CD4-positive, alpha-beta T cell treated with Interleukin-21 for 1 hour (primary cell): ENCODE measurements at places on chromosomes 16 and 17.

DNA sequence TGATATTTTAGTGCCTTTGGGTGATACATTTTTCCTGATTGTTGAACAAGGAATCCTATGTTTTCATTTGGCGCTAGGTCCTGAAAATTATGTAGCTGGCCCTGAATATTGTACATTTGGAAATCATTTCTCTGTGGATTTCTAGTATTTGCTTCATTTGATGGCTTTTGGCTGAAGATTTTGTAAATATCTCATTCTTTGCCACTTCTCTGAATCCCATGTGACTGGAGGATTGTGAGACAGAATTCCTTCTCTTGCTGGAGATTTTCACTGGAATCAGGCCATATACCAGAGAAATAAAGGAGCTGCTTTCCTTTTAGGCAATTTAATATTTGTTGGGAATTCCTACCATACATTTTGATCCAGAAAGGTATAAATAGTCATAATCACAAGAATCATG lies 8.6 kb downstream of the KRT28 start:
- no peak for DNase-seq

DNA sequence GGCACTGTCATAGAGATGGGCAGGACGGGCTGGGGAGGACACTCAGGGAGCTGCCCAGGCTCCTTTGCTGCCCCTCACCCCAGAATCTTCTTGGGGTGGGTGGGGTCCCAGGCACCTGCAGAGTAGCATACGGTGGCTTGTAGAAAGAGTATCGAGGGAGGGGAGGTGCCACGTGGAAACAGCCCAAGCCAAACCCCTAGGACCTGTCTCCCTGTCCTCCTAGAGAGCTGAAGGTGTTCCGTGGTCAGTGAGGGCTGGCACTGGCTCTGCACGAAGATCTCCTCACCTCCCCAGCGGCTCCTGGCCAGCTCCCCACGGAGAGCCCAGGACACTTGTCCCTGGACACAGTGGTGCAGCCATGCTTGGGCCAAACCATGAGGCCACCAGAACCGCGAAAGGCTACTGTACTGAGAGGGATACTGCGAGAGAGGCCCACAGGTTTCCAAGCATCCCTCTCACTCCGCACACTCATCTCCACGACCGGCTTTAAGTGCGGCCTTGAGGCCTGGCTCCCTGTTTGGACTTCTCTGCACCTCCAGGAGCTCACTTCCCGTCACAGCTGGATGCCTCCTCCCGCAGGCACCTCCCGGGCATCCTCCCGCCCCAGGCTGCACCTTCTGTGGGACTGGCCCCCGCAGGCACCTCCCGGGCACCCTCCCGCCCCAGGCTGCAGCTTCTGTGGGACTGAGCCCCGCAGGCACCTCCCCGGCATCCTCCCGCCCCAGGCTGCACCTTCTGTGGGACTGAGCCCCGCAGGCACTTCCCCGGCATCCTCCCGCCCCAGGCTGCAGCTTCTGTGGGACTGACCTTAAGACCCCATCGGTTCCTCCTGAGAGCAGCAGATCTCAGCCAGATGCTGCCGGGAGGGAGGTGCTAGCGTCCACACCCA lies 2.0 kb upstream of the MAFG start:
- no peak for DNase-seq

DNA sequence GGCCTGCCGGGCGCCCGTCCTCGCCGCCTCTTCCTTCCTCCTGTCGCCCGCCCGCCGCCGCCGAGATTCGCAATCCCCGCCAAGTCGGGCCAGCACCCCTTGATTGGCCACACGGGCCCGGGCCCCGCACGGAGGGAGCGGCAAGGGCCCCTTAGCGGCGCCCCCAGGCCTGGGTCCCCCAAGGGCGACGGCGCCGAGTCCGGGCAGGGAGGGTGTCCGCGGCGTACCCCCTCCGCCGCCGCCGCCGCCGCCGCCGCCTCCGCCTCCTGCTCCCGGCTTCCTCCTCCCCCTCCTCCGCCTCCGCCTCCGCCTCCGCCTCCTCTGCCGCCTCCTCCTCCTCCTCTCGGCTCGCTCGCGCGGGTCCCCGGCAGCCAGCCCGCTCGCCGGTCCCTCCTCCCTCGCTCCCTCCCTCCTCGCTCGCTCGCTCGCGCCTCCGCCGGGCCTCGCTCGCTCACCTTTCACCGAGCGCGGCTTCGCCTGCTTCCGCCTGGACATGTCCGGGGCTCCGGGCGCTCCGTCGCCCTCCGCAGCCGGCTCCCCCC lies 561 bp downstream of the ZNF423 start:
- DNase-seq, result peak; percentile 57

GRCh38 chr17:46013127-46013501 lies 14.1 kb downstream of the STH start:
- no peak for DNase-seq

GRCh38 chr17:29615492-29616299 lies 7.0 kb downstream of the CORO6 start:
- DNase-seq, result peak; percentile 89

GRCh38 chr17:80844418-80844990 lies 147.1 kb upstream of the CHMP6 start:
- DNase-seq, result no peak

DNA sequence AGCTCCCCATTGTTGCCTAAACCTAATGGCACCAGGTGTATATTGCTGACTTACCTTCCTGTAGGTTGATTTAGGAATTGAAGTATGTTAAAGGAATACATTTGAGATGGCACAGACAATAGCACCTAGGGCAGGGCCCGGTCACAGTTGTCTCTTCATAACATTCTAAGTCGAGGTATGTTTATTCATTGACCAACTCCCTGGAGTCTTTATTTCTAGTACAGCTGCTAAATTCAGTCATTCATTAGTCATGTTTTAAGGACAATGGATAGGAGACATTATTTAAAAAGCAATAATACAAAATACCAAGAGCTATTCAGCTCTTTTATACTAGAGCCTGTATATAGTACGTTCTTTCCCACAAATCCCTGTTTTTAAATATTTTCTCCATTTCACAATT lies 369.5 kb upstream of the HSBP1 start:
- DNase-seq, result no peak

- DNase-seq, result no peak
Measured at GRCh38 chr17:35447499-35447898, 1.1 kb downstream of the SLFN13 start.

GRCh38 chr16:18788828-18789514 lies 1.2 kb downstream of the RPS15A start:
- peak; percentile 30 for DNase-seq

DNA sequence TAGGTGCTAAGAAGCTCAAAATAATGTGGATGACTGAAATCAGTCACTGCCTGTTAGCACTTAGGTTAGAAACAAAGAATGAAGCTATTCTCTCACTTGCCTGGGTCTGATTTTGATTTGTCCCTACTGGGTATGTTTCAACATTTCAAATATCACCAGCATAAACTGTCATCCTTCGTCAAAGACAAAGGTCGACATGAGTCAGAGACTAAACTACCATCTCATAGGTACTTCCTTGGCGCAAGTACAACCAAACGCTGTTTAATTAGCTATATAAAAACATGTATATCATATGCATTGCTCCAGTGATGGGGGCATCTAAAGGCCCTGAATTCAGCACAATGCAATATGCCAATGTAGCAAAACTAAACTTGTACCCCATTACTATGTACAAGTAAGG lies 4.0 kb downstream of the AKTIP start:
- no peak for DNase-seq

DNA sequence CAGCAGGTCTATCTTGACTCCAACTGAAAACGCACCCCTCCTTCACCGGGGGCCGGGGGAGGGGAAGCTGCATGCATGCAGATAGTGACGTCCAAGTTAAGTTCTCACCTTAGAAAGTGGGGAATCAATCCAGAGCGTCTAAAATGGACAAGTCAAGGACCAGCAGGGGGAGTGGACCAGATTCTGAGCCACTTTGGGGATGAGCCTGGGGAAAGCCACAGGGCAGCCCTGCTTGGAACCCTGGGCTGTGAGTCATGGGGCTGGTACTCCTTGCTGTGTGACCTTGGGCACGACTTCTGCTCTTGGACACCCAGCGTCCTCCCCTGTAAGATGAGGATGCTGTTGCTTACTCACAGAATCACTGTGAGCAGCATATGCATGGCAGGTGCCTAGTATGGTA lies 9.1 kb downstream of the TNFRSF13B start:
- DNase-seq, result no peak

GRCh38 chr16:87819282-87819681 lies 50.0 kb downstream of the SLC7A5 start:
- DNase-seq, result no peak

- DNase-seq, result no peak
Measured at GRCh38 chr17:75456039-75456416, 407 bp upstream of the TMEM94 start.

- DNase-seq, result no peak
Measured at GRCh38 chr16:73093146-73094144, 45.5 kb upstream of the ZFHX3 start.

- DNase-seq, result no peak
Measured at GRCh38 chr17:41278176-41278955, 2.9 kb downstream of the KRTAP9-7 start.

- DNase-seq, result no peak
Measured at GRCh38 chr16:26295625-26296304, 604.0 kb downstream of the HS3ST4 start.

DNA sequence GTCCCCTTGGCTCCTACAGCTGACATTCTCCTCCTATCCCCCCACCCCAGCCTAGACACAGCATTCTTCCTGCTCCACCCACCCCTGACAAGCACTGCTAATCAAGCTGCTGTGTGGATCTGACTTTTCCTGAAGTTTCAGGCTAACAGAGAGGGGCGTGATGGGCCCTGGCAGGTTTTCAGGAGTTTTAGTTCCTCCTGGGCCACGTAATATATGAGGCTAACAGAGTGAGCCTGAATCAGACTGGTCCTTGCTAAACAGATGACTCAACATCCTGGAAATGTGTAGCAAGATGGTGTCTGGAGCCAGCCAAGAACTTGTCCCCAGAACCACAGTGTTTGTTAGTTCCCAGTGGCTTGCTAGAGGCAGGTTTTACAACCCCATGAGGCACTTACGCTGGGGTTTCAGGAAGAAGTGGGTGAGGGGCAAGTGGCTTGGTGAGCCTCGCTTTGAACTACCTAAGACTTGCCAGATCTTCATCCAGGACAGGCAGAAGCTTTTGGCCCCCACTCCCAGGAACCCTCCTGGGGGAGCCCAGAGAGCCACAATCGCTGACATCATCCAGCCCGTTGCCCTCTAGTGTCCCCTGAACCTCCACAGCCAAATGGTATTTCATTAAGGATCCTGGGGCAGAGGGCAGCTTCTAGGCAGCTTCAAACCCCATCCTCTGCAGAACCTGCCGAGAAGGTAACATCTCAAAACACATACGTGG lies 15.9 kb downstream of the TMEM92 start:
- DNase-seq, result peak; percentile 7

GRCh38 chr16:89958068-89958467 lies 9.5 kb downstream of the DEF8 start:
- DNase-seq, result no peak

DNA sequence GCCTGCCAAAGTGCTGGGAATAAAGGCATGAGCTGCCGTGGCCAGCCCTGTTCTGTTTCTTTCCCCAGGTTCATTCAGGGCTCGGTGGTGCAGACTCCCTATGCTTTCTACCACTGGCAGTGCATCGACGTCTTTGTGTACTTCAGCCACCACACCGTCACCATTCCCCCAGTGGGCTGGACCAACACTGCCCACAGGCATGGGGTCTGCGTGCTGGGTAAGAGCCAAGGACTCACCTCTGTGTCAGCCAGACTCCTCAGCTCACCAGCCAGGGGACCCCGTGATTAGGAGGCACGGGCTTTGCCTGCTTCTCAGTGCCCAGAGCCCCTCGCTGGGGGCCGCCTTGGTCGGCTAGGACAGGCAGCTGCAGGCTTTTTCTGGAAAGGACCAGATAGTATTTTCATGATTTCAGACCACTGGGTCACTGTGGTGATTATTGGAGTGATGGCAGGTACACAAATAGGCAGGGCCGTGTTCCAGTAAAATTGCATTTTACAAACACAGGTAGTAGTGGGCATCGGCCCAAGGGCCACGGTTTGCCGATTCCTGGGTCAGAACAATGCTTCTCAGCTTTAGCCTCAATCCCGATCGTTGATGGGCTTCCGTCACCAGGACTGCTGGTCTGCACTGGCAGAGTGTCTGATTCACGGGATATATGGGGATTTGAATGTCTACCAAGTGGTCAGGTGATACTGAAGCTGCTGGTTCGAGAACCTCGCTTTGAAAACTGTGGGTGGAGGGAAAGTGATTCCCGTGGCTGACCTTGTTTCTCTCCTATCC lies 5.0 kb downstream of the ENGASE start:
- no peak for DNase-seq
